Fibroblast of lung (primary cell): ENCODE measurements at places on chromosomes 6 and 20. TPM values are rescaled to one million over a fixed set of nuclear protein-coding genes. Genes with fewer than 3 reads are reported as not detected.

GRCh38 chr20:41177636-41178035 lies 40.3 kb downstream of the PLCG1 start:
- DNase-seq: peak; percentile 78

DNA sequence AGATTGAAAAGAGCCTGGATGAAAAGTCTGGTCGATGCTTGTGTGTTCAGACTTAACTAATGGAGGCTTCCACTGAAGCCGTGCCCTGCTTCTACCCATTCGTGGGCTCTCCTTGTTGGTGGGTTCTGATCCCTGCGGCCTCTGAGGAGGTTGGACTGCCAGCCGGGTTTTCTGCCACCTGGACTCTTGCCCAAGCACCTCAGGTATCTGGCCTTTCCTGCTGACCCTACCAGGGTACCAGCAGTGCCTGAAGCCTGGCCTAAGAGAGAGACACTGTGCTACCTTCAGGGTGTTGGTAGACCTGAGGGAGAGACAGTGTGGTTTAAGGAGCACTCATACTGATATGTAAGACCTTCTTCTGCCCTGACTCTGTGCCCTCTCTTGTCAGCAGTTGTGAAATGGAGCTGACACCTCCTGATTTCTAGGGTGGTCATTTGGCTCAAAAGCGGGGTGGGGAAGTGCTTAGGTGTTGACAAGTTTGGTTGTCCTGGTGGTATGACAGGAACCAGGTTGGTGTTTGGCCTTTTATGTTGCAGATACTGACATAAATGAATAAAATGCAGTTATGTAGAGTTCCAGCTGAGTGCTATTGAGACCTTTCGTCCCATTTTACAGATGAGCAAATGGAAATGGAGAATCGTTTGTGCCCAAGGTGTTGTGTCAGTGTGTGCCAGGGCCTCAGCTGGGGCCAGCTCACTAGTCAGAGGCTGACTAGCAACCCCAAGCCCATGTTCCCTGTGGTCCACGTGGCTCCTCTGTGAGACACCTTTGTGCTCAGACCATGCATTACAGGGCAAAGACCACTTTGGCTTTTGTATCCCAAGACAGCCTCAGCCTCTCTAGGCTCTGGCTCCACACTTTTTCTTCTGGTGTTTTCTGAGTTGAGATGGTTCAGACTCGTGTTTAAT lies 3.1 kb downstream of the PLCG1 start:
- no peak for DNase-seq

Gene PKHD1
- total RNA-seq: not detected in 2 replicates

Gene PI16
- total RNA-seq: 0.26 TPM in 1 of 2 replicates, not detected in the other

Gene FKBP1C
- total RNA-seq: 0.26 and 0.99 TPM in 2 replicates
